ENCODE measurements at places on chromosomes 2 and 18.
A peak's percentile ranks its signal among the peaks of the same experiment; 100 is the strongest.

DNA sequence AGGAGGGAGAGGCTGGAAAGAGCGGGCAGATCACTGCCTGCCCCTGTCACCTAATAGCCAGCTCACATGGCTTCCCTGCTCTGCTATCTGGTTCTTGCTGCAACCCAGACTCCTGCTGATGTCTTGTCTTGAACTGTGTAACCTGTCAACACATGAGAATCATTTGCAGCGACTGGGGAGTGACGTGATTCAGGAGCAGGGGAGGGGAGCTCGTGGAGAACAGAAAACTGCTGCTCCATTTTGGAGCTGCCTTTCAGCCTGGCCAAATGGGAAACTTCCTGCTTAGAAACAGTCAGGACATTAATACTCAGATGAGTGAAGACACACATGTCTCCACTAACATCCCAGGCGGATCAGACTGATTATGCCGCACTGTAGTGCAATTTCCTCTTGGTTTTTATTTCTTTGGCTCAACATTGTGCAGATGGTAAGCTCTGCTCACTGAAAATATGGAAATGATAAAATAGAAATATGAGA lies 38.1 kb downstream of the RPL37A start:
- no peak for DNase-seq

- no peak for DNase-seq
Measured at GRCh38 chr18:35095983-35096676, 54.9 kb downstream of the MAPRE2 start.

DNA sequence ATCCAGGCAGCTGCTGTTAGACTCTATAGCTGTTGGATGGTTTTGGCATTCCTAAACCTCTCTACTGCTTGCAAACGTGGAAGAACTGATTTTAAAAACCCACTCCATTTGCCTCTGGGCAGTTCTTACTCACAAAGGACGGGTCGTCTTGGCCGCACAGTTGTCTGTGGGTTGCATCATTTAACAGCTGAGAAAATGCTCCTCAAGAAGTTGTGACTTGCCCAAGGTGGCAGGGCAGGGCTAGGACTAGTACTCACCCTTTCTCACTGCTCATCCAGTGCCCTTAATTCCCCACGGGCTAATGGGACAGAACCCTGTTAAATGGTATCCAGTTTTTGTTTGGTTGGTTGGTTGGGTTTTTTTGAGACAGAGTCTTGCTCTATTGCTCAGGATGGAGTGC lies 997 bp upstream of the DRC1 start:
- no peak for DNase-seq

GRCh38 chr2:153870308-153870707 lies 1.4 kb upstream of the GALNT13 start:
- DNase-seq: no peak

- DNase-seq: no peak
Measured at GRCh38 chr2:28101892-28102291, 211.4 kb downstream of the BABAM2 start.

DNA sequence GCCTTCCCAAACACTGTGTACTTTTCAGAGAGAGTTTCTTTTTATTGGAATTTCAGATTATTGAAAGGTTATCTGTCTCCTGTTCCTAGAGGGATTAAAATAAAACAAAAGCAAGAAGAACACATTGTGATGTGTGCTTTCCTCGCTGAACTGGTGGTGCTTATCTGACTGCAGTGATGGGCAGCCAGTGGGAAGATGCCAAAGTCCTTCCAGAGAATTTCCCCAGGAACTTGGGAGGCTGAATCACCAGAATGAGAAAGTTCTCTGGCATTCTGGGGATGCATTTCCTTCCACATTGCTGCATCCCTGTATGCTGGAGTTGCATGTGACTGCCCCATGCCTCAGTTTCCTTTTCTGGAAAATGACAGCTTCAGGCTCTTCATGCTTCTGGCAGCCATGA lies 53.9 kb upstream of the SEC11C start:
- DNase-seq: no peak

GRCh38 chr2:237235383-237236095 lies 149.8 kb downstream of the COPS8 start:
- DNase-seq: no peak

DNA sequence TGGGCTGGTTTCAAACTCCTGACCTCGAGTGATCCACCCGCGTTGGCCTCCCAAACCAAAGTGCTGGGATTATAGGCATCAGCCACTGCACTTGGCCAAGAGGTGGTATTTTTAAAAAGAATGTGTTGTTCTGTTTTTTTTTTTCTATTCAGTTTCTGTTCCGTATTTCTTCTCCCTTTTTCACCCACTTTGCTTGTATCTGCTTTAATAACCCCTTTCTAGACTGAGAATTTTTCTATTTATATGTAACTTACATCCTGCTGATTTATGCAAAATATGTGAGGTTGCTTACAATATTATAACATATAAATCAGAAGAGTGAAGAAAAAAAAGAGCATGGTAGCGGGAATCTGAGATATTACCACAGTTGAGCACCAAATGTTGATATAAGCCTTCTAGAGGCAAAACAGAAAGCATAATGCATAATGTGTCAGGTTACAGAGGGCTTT lies 17.2 kb upstream of the LYPD6B start:
- DNase-seq: no peak

GRCh38 chr18:58394046-58394445 lies 234.8 kb downstream of the ALPK2 start:
- DNase-seq: no peak

GRCh38 chr2:19038071-19039015 lies 320.1 kb downstream of the OSR1 start:
- DNase-seq: no peak

DNA sequence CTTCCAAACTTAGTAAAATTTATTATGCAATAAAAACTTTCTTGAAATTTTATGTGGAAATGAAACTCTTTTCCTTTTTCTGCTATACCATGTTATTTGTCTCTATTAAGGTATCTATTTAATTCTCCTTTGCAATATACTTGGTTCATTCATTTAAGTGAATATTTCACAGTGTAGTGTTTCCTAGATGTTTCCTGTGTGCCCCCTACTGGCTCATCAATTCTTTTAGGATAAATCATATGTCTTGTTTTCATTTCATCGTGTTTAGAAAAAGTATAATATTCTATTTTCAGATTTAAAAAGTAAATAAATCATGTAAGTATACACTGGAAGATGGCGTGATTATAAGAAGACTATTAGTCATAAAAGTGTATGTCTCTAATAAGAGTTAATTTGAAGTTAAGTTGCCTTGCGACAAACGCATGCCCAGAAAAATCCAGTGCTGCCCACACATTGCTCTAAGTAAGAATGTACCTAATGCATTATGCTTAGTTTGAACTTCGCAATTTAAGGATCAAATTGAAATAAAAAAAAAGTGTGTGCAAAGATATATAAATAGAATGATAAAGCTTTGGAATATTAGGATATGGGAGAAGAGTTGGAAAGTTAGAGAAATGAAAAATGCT lies 525.4 kb downstream of the KCNJ3 start:
- DNase-seq: no peak

- no peak for DNase-seq
Measured at GRCh38 chr18:66329716-66330115, 274.2 kb downstream of the CDH19 start.

- no peak for DNase-seq
Measured at GRCh38 chr2:75162897-75163296, 36.4 kb downstream of the TACR1 start.

- DNase-seq: no peak
Measured at GRCh38 chr2:31241625-31242270, 7.8 kb downstream of the EHD3 start.

GRCh38 chr2:200795028-200795440 lies 16.7 kb upstream of the BZW1 start:
- no peak for DNase-seq

DNA sequence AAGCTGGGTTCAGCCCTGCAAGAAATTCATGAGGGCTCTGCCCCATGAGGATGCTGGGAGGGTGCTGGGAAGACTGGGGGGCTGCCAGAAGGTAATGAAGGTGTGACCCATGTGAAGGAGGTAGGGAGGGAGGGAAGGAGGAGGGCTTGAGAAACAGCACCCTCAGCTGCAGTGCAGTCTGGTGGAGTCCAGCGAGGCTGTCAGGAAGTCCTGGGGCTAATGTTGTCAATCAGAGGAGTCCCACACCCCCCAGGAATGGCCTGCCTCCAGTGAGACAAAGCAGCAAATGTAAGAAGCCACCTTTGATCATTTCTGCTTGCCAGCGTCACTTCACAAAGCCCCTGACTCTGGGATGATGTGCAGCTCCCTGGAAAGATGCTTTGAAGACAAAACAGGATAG lies 248.4 kb downstream of the SH3BP4 start:
- DNase-seq: no peak

DNA sequence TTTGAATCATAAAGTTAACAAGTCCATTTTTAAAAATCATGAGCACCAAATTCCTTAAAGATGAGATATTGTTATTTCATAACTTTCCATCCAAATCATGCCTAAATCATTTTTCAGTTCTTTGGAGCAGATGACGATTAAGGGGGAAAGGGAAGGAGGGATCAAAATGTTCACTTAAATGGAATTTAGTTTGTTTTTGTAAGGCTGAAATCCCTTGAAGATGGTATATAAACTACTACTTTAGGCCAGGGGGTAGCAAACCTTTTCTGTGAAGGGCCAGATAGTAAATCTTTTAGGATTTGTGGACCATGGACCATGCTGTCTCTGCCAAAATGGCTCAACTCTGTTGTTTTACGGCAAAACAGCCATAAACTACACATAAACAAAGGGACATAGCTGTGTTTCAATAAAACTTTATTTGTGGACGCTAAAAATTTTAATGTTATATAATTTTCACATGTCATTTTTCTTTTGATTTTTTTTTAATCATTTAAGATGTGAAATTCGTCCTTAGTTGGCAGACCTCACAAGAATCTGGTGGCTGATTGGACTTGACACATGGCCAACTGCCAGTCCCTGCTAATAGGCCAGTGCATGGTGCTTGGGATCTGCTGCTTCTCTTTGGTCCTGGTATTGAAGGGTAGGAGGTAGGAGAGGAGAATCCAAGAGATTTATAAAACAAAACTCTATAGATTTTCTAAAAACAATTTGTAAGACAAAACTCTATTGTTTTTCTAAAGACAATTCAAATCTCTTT lies 52.0 kb upstream of the RTN4 start:
- DNase-seq: peak; percentile 65

DNA sequence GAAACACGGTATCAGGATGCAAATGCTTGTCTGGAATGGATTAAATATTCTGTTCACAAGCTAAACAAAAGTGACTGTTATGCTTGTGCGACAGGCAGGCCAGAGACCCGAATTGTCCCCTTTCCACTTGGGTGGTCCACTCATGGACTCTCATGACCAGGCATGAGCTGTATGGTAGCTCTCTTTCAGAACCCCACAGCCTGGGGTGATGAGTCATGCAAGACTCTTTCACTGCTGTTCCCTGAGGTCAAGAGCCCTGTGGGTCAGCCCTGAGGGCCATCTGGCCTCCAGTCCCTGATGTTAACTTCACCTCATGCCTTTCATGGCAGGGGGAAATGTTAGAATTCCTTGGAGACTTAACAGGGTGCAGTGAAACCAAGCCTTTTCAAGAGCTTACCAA lies 13.7 kb upstream of the SAP130 start:
- no peak for DNase-seq

DNA sequence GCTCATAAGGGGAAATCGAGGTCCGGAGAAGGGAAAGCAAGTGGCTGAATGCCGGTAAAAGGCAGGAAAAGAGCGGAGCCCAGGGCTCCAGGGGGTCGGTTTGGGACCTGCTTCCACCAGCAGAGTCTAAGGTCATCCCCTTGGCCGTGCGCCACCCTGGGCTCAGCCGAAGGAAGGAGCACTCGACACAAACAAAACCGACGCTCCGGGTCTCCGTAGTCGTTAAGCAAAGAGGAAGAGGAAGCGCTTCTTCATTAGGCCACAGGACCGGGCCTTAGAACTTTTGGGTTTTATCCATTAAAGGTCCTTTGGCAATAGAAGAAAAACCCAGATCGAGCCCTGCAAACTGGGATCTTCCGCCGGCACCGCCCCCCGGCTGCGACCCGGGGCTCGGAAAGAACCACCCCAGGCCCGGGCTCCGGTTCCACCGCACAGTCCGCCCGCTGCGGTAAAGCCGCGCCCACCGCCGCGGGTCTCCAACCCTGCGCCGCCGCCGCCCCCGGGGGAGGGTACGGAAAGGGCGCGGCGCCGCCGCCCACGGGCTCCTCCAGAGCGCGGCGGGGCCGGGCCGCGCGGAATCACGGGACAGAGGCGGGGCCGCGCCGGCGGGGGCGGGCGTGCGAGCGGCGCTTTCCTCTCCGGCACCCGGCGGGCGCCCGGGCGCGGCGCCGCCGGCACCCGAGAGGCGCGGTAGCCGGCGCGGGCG lies at the start of gene TTL:
TSS of gene TTL (plus strand) at position 629 of the 706 bp plus-strand sequence. CDS start 189 bp downstream, outside the sequence.
- DNase-seq: no peak

DNA sequence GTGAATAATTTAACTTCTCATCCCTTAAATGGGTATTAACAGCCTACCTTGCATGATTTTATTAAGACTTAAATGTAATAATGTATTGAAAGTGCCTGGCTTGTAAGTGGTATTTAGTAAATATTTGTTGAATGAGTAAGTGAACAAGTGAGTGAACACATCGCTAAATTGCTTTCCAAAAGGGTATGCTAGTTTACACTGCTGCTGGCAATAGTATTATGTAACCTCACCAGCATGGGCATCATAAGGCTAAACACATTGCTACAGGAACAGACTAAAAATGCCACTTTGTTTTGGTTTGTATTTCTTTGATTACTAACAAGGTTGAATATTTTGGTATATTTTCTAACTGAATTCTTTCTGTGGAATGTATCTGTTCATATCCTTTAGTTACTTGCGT lies 9.8 kb downstream of the WDR43 start:
- DNase-seq: no peak

- DNase-seq: no peak
Measured at GRCh38 chr2:170369894-170370293, 191.9 kb downstream of the MYO3B start.

- no peak for DNase-seq
Measured at GRCh38 chr18:44938720-44939665, 258.3 kb downstream of the SETBP1 start.

GRCh38 chr2:168198476-168199207 lies 48.8 kb downstream of the STK39 start:
- peak; percentile 23 for DNase-seq

DNA sequence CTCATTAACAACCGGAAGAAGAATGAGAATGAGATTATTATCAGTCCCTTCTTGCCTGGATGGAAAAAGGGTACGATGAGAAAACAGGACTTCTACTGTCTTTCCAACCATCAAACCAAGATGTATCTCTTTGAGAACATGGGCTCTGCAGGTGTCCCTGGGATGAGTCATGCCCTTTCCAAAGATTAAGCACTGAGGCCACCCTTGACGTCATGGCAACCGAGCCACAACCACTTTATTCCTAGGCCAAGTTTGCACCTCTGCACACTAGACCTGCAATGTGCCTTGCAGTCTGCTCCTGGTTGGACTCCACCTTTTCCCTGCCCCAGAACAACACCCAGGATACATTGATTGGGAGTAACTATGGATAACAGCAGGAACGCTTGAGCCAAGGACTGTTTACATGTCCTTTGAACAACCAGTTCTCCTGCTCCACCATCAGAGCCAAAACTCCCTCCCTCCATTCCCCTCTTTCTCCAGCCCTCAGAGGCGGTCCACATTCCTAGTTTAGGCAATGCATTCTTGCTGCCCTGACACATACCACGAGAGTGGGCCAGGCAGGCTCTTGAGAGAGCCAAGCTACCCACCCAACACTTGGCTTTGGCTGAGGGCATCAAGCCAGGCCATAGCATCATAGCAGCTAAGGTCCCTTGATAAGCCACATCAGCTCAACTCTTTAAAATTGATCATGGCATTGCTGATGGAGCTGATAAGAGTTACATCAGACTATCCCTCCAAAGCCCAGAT lies 310.7 kb downstream of the TNS1 start:
- DNase-seq: peak; percentile 77
